ENCODE measurements at places on chromosomes 11 and 22. TPM values are rescaled to one million over a fixed set of nuclear protein-coding genes. Genes with fewer than 3 reads are reported as not detected.

The OR52I2 gene
- not detected for total RNA-seq

The FGF3 gene
- not detected for total RNA-seq

The DEUP1 gene
- not detected for total RNA-seq

The PI4KA gene
- 20.6 TPM for total RNA-seq

The NXPE2 gene
- total RNA-seq = not detected

The SORL1 gene
- 1.9 TPM for total RNA-seq

All from A549 treated with dexamethasone at 1 μM for 4 hours (cell line).